ENCODE measurements at places on chromosomes 5 and 9.

DNA sequence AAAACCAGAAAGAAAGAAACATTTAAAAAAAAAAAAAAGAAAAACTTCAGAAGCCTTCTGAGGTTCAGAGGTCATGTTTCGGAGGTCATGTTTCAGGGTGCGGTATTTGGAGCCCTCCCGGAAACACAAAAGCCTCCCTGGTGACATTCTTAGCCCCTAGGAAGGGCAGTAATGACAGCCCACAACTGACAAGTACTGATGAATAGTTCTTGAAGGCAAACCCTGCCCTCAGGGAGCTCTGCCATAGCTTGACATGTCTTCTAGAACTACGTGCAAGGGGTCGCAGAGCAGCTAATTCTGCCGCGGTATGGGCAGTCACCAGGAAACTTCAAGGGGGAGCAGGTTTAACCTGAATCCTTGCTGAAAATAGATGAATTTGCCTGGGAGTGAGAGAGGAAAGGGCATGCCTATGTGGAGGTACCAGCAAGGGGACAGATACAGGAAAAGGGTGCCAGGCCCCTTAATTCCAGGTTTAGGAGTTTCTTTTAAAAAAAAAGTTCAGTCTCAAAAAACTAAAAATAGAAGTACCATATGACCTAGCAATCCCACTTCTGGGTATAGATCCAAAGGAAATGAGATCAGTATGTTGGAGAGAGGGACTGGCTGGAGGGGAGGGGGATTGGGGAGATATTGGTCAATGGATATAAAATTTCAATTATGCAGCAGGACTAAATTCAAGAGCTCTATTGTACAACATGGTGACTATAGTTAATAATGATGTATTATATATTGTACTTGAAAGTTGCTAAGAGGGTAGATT is 98.4 kb downstream of the C9orf152 start:
- no peak for DNase-seq

- peak; percentile 53 for DNase-seq
Observed at GRCh38 chr5:175892015-175892800, 20.8 kb downstream of the CPLX2 start.

DNA sequence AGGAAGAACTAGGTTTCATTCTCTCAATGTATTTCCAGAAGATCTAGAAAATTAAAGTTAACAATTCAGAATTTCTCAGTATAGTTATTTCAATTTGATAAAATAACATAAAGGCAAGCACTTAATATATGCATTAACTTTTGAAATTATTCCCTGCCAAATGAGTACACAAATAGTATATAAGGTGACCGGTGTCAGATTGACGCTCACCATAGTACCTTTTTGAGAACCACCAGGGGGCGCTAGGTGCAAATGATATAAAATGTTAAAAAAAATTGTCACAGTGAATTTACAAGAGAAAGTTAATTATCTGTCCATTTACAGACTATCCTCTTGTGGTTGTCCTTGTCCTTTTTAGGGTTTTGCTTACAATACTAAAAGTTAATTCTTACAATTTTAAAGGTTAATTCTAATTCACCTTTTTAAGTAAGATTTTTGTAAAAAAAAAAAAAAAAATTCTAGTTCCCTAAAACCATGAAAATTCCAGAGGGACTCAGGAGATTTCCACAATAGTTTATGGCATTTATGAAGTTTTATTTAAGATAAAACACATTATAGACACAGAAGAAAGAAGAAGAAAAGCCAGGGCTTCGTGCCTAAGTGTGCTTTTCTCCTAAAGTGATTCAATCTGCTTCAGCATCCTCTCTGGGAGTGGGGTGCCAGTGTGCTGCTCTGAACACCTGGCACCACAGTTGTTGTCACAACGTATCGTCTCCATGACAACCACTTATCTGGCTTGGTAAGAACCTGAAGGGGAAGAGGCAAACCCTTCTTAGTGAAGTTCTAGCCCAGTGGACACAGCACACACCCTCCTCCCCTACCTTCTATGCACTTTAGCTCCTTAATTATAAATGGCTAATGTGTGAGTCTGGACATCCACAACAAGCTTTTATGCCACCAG is 1.7 kb downstream of the ADAMTS16 start:
- DNase-seq: peak; percentile 74

DNA sequence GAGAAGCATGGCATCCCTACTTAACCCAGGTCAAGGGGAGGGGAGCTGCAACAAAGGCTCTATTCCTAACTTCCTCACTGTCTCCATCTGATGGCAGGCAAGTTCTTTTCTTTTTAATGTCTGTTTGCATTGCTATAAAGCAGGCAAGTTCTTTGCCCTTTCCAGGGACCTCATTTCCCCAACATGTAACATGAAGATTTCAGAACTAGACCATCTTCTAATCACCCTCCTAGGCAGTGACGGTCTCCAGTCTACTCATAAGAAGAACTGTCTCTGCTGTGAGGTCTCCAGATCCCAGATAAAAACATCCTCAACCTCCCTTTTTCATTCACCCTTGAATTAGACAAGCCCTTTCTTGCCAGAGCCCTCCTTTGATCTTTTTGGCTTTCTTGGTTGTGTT is 42.1 kb downstream of the PPP1R2B start:
- DNase-seq: peak; percentile 7

- DNase-seq: peak; percentile 53
Observed at GRCh38 chr5:59460368-59461153, 433.0 kb downstream of the PDE4D start.

DNA sequence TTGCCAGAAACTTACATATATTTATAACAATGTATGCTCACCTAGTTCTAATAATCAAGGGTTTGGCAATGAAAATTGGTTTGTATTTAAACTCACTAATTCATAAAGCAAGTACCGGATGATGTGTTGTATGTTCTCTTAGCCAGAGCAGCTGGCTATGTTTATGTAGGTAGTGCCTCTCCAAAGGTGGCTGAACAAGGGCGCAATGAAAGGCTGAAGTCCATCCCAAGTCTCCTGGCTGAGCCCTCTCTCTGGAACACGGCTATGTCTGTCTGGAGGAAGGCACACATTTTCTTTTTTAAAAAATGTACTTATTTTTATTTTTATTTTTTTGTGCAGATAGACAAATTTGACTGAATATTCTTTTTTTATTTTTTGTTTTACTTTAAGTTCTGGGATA is 141.2 kb upstream of the DAB2 start:
- no peak for DNase-seq

- no peak for DNase-seq
Observed at GRCh38 chr9:83065233-83065632, 2.3 kb upstream of the RASEF start.

DNA sequence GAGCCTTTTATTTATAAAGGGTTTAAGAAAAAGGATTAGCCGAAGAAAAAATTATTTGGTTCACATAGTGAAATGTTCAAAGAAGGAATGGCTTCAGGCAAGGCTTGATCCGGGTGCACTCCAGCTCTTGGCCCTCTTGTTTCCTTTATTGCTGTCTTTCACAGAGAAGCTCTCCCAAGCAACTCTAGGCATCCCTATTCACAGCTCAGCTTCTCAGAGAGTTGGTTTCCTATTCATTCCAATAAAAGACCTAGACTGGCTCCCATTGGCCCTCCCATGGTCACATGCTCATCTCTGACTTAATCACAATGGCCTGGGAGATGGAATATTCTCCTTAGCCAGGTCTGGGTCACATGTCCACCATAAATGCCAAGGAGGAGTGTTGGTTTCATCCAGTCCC is 9.4 kb upstream of the FGFR4 start:
- DNase-seq: peak; percentile 31

GRCh38 chr5:10856683-10857337 is 95.8 kb upstream of the DAP start:
- peak; percentile 56 for DNase-seq
